AG10803 (cell line): ENCODE measurements at places on chromosomes 3 and 15.

DNA sequence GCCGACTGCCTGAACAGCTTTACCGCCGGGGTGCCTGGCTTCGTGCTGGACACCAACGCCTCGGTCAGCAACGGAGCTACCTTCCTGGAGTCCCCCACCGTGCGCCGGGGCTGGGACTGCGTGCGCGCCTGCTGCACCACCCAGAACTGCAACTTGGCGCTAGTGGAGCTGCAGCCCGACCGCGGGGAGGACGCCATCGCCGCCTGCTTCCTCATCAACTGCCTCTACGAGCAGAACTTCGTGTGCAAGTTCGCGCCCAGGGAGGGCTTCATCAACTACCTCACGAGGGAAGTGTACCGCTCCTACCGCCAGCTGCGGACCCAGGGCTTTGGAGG is 815 bp downstream of the SPINT1 start:
- no peak for DNase-seq

- no peak for DNase-seq
Observed at GRCh38 chr15:58551084-58551763, 119.4 kb downstream of the LIPC start.

GRCh38 chr3:132593241-132593946 is 3.7 kb upstream of the ACKR4 start:
- DNase-seq, result peak; percentile 76

- no peak for DNase-seq
Observed at GRCh38 chr3:187648177-187648576, 22.0 kb downstream of the SST start.

- no peak for DNase-seq
Observed at GRCh38 chr15:65569728-65570127, 39.5 kb downstream of the HACD3 start.

DNA sequence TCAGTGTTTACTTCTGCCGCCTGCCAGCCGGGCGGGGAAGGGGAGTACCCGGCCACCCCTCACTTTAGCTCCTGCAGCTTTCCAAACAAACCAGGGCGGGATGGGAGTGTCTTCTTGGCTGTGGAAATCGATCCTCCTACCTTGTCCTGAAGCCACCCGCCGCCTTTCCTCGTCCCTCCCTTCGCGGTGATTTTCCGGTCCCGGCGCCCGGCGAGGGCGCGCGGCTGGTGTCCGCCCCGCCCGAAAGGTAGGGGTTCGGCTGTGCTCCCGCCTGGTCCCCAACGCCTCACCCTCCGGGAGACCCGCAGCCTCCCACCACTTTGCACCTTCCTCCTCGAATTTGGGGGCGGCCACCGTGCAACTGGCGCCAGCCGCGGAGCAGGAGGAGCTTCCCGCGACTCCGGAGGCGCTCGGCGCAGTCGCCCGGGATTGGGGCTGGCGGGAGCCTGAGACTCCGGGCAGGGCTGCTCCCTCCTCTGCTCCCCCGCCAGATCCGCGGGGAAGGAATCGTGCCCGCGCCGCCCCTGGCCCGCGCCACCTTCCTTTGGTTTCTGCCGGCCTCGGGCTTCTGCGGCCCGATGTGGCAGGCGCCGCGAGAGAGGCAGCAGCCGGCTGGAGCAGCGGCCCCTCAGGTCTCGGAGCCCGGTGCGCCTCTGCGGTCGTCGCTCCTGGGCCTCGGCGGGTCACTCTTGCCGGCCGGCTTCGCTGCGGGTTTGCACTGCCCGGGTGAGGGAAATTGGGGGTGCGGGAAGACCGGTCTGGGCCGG is 30.7 kb upstream of the ST3GAL6 start:
- no peak for DNase-seq

DNA sequence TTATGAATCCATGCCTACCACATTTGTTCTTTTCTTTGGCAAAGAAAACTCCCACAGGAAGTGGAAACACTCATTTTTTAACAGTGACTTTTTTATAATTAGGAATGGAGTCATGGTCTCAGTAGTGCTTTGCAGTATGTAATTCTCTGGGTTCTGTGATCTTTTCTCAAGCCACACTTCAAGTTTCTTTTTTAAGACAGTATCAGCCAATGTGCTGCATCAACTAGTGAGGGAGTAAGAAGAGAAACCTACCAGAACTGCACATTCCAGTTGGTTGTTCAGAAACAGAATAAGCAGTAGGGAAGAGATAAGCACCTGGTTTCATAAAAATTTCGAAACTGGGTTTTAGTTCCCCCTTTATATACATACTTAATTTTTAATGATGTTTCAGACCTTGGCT is 126.3 kb downstream of the FOXB1 start:
- DNase-seq, result no peak

DNA sequence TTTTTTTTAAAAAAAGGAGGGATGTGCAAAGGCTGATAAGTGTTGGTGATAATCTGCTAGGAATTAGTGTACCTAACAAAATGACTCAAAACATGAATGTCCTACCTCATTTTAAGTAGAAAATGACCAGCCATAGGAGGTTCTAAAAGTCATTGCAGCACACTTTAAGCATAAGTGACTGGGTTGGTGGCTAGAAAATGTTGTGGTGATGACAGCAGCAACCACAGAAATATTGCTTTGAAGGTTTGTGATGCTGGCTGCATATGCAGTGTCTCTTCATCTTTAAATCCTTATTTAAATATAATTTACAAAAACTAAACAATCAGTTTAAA is 55.2 kb downstream of the CMSS1 start:
- no peak for DNase-seq

DNA sequence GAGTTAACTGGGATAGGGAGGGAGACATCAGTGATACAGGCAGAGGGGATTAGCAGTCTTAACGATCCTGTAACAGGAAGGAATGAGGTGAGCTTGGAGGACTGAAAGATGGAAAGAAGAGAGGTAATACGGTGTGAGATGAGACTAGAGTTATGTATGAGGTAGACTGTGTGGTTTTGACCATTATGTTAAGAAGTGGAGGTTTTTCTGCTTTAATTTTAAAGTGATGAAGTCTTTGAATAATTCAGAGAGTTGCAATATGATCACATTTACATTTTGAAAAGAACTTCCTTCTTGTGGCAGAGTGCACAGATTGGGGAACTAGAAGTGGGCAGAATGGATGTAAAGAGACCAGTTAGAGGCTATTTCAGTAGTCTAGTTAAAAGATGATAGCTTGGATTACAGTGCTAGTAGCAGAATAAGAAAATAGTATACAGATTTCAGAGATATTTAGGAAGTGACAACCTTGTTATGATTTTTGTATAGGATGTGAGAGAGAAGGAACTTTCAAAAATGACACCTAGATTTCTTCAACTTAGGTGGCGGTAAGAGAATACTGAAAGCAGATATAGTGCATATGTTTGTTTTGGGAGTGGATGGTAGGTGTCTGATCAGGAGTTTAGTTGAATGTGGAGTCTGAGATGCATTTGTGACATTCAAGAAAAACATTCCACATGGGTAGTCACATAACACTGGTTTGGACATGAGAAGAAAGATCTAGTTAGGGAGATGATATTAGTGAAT is 40.5 kb downstream of the STT3B start:
- DNase-seq, result no peak

GRCh38 chr15:74823324-74823723 is 3.1 kb upstream of the CPLX3 start:
- no peak for DNase-seq

- DNase-seq, result no peak
Observed at GRCh38 chr15:72809329-72809728, 25.8 kb upstream of the ADPGK start.

GRCh38 chr3:126023390-126023789 is 54.4 kb downstream of the ROPN1B start:
- no peak for DNase-seq

- peak; percentile 98 for DNase-seq
Observed at GRCh38 chr3:43733459-43734384, 43.0 kb downstream of the ABHD5 start.

GRCh38 chr3:43693594-43693993 is 2.9 kb downstream of the ABHD5 start:
- DNase-seq, result peak; percentile 14

DNA sequence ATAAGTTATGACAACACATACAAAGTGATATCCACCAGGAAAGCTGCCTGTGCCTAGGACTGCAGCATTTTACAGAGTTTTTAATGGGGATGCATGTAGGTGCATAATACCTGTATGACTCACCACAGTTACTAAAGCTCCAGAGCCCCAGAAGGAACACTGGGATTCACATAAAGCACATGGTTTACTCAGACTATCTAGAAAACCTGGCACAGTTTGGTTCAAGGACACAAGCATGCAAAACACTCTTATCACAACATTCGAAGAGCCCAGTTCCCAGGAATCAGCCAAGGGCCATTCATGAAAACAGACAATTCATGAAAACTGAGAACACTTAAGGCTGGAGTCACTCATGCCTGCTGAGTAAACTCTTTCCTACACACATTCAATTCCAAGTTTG is 261.0 kb downstream of the PYDC2 start:
- DNase-seq, result no peak

GRCh38 chr15:40028853-40029252 is 10.1 kb downstream of the SRP14 start:
- DNase-seq, result no peak

DNA sequence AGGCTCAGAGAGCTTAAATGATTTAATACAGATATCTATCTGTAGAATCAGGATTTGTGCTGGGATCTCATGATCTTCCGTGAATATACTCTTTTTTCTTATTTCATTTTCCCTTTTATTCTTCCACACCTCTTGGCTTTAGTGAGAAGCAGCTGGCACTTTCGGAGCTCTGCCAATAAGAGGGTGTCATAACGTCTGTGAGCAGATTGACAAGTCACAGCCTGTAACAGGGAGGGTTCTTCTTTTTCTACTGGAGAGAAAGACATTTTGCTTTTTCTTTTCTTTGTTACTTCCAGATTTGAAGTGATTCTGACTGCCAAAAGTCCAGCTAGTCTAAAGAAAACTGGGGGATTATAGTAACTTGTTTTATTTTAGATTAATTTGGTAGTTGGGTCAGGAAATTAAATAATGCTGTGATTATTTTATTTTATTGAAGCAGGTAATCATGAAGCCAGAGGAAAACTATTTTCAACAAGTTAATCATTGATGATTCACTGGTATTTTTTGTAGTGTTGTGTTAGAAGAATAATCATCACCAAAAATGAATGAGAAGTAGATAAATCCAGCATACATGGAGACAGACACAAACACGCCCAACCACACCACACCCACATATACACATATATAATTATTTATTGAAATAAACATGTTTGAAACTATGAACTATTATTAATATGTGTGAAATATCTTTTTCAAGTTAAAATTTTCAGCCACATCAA is 69.8 kb downstream of the TNFAIP8L3 start:
- DNase-seq, result peak; percentile 49

DNA sequence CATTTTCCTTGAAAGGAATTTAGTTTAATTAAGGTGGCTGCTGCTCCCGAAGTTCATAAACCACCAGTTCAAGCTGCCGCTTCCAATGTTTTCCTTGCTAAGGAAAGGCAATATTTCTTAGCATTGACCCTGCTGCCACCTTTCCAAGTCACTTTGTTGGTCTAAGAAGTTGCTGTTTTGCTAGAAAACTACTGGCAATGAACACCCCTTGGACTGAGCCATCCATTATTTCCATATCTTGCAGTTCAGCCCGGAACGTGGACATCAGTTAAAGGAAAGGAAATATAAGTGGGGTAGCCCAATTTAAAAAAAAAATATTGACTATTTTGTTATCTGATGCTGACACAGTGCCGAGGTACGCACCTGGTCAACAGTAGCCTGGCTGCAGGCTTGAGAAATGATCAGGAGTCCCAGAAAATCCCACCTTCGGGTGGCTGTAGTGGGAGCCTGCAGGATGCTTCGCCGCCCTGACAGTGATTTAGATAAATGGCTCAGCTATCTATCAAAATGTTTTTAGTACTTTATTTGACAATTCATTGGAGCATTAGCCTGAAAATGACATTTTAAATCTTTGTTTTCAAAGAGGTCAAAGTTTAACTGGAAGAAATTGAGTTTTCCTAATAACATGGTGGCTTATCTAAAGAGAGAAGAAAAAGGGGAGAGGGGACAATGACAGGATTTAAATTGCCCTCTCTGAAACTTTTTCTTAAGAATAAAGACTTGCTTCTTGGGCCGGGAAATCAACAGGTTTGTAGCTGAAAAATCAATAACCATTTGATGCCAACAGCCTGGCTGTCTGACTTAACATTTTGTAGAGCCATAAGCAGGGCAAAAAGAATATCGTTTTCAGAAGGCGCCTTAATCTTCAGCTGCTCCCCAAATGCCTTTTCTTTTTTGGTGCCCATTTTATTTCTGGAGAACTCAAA is 1.6 kb downstream of the RARB start:
- DNase-seq, result no peak

- peak; percentile 94 for DNase-seq
Observed at GRCh38 chr3:174949523-174949922, 90.4 kb downstream of the NAALADL2 start.

DNA sequence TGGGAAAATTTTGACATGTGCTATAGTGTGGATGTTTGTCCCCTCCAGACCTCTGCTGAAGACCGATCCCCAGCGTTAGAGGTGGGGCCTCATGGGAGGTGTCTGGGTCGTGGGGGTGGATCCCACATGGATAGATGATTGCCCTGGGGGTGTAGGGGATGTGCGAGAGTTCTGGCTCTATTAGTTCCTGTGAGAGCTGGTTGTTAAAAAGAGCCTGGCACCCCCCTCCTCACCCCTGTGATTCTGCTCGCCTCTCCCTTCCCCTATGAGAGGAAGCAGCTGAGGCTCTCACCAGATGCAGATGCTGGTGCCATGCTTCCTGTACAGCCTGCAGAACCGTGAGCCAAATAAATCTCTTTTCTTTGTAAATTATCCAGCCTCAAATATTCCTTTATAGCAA is 67.4 kb downstream of the ATP10A start:
- DNase-seq, result no peak

DNA sequence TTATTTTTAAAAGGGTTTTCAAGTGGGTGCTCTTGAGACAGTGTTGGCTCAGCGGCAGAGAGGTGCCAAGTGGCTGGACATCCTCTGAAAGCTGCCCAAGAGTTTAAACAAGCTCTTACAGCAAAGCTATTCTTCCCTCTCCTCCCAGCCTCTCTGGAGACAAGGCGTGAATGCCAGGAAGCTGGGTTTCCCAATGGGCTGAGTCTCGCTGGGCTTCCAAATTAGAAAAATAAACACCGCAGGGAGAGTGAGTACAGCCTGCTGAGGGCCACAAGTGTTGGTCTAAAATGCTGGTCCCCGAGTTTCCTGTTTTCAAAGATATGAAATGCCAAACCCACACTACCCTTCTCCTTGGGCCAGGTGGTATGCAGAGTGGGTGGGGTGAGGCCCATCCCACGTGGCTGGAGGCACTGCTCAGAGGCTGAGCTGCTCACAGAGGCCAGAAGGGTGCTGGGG is 36.4 kb downstream of the ZDHHC3 start:
- no peak for DNase-seq

GRCh38 chr3:127777921-127778656 is 44.2 kb downstream of the MGLL start:
- no peak for DNase-seq

GRCh38 chr15:51864408-51865056 is 35.1 kb downstream of the TMOD3 start:
- DNase-seq, result peak; percentile 23

GRCh38 chr3:177459401-177459800 is 262.1 kb upstream of the TBL1XR1 start:
- DNase-seq, result peak; percentile 67

- peak; percentile 75 for DNase-seq
Observed at GRCh38 chr3:108180194-108180593, 42.0 kb downstream of the IFT57 start.

- peak; percentile 72 for DNase-seq
Observed at GRCh38 chr3:142319094-142319493, 93.7 kb upstream of the GK5 start.

- peak; percentile 13 for DNase-seq
Observed at GRCh38 chr3:156474560-156475389, 80.1 kb downstream of the SSR3 start.

GRCh38 chr3:5051772-5052171 is 70.3 kb upstream of the ARL8B start:
- no peak for DNase-seq

- no peak for DNase-seq
Observed at GRCh38 chr15:75107516-75107907, 84.1 kb downstream of the PPCDC start.
